RPMI7951 (cell line): ENCODE measurements at places on chromosomes 12 and 14.

GRCh38 chr12:93944201-93944600 lies 204.2 kb upstream of the PLXNC1 start:
- peak; percentile 36 for DNase-seq

GRCh38 chr12:84760091-84760865 lies 152.3 kb downstream of the SLC6A15 start:
- DNase-seq: no peak

GRCh38 chr14:23109769-23110168 lies 5.0 kb upstream of the CIROP start:
- no peak for DNase-seq

- peak; percentile 81 for DNase-seq
Observed at GRCh38 chr12:65740873-65741600, 83.2 kb upstream of the HMGA2 start.

- no peak for DNase-seq
Observed at GRCh38 chr12:41188058-41188840, at the start of gene PDZRN4. PDZRN4 (plus strand) TSS chr12:41188320.
